ENCODE measurements at places on chromosomes 5 and 9.
A peak's percentile ranks its signal among the peaks of the same experiment; 100 is the strongest.

- DNase-seq: no peak
These were observed 189.0 kb downstream of the CETN3 start for GRCh38 chr5:90220554-90220953.

GRCh38 chr5:32044434-32044833 lies 129.7 kb downstream of the GOLPH3 start:
- DNase-seq: no peak

DNA sequence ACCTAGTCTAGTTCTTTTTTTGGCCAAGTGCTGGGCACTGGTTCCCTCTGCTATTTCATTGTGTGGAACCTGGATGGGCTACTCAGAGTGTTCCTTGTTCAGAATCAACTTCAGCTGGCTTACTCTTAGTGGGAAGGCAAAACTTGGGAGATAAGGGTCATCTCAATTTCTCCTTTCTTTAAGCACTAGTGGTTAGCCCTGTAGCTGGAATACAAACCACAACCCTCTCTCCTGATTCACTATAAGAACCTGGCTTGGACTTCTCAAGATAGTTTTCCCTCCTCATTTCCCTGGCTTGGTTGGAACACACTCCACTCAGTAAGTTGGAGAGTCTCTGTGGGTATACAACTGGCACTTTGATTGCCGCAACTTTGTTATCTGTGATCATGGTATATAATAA lies 35.1 kb downstream of the GRIA1 start:
- no peak for DNase-seq

- DNase-seq: no peak
These were observed 189.4 kb downstream of the TENT4A start for GRCh38 chr5:6902597-6902996.

- no peak for DNase-seq
These were observed 15.0 kb upstream of the IL31RA start for GRCh38 chr5:55836191-55836590.

DNA sequence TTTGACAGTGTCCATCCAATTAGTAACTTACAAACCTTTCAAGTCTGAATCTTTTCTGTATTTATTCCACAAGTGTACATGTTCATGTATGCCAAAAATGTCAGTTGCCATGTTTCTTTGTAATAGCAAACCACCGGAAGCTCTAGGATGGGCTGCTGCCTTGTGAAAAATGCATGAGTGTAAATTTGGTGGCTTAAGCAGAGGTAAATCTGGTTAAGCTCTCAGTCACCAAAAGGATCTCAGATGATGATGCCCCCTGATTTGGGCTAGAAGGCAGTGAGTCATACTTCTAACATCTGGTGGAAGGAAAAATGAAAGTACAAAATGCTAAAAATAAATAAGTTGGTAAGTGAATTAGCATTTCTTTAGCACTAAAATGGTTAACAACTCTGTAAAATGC lies 567.5 kb downstream of the ELAVL2 start:
- no peak for DNase-seq

DNA sequence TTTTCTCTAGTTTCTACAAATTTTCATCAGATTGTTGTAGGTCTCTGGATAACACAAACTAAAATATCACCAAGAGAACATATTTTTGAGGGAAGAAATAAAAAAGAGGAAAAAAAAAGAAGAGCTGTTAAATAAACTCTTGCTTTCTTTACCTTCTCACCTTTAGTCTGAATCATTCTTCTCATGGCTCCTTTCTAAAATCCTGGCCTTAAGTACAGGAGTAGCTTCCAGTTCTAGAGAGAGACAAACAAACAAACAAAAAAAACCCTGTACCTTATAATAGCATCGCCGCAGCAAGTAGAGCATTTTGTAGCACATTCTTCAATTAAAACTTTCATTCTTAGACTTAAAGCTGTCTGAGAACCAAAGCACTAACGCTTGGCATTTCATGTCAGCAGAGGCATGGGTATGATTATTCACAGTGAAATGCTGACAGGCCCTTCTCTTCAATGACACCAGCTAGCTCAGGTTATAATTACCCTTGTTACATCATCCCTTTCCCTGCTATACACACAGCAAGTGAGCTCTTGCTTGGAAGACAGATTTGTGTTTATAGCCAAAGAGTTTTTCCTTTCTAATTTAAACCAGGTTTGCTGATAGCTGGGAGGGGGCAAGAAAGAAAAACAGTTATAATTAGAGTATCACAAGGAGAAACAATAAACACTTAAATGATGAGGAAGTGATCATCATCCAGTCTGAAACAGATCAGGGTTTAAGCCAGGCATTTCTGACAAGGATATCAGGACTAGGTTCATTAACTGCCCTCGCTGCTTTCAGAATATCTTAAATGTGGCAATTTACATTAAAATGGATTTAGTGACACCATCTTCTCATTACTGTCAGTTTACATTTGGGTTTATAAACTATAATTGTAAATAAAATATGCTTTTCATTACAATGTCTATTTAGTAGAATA lies 510.9 kb upstream of the ZNF608 start:
- DNase-seq: no peak

GRCh38 chr9:94002316-94003140 lies 47.4 kb upstream of the BARX1 start:
- no peak for DNase-seq

GRCh38 chr9:91740701-91741100 lies 209.3 kb downstream of the ROR2 start:
- DNase-seq: no peak

DNA sequence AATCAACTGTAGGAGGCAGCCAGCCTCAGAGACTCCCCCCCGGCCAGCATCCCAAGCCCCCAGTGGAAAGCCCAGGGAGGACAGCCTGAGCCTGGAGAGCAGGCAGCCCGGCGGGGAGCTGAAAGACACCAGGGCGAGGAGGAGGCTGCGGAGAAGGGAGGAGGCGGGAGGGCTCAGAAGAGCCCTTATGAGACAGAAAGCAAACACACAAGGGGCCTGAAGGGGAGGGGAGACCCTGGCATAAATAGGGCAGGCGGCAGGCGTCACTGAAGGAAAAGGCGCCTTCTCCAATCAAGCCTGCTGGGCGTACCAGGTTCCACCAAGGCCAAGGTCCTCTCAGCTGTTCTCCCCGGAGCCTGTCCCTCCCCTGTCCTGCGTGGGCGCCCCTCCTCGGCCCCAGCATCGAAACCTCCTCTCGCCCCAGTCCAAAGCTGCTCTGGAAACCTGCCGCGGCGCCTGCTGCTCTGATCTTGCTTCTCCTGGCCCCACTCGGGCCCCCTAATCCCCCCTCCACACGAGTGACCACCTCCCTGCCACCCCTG lies 1.3 kb downstream of the SLC9A3 start:
- no peak for DNase-seq

GRCh38 chr5:140205216-140205615 lies 30.2 kb downstream of the CYSTM1 start:
- DNase-seq: no peak

GRCh38 chr9:116907989-116908388 lies 220.9 kb downstream of the TRIM32 start:
- no peak for DNase-seq

DNA sequence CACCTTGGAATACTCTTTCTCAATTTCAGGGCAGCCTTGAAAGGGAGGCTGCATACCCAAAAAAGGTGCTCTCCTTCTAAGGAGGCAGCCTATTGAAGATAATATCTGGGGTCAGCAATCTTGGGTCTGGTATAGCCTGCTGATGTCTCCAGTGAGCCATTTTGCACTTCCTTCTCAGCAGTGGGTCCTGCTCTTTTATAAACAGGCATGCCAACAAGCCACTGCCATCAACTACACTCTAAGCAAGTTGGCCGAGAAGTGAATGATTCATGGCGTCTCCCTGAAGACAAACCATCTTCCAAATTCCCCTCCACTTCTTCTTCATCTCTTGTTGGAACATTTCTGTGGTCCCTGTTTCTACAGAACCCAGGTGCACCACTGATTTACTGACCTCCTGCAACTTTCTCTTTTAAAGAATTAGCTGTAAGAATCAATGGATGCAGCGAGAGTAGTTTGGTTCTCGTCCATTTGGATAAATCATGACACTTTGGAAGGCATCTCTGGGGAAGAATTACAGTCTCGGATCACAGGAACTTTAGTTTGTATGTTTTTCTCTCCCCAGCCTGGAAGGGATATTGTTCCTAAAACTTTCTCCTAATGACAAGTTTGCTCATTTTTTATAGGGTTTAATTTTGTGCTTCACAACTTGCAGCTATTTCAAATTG lies 108.3 kb downstream of the INSYN2B start:
- no peak for DNase-seq

GRCh38 chr9:38416461-38416860 lies 7.8 kb downstream of the IGFBPL1 start:
- DNase-seq: no peak

DNA sequence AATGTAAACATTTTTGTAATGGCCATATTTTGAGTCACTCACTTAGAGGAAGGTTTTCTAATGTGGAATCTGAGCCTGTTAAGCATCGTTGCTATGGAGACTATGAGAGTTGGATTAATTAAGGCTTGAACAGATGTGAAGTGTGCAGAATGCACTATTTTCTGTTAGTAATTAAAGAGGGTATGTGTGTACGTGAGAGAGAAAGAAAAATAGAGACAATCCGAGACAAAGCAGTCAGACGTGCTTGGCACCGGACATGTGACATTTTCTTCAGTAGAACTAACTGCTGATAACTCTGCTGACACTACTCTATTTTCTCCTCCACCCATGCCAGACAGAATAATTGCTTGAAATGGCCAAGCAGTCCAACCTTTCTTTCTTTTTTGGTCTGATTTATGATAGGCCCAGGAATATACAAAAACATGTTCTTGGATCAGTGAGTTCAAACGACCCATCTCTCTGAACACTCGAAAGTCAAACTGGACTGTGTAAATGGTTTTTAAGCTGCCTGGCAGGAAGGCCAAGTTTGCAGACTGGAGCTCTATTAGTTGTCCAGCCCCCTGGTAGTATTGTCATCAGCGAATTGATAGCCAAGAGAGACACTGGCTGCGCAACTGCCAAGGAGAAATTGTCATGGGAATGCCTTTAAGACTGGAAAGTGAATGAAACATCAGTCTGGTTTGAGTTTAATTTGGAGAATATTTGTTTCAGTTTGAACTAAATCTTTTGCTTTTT lies 322.1 kb downstream of the ARHGEF28 start:
- DNase-seq: no peak

DNA sequence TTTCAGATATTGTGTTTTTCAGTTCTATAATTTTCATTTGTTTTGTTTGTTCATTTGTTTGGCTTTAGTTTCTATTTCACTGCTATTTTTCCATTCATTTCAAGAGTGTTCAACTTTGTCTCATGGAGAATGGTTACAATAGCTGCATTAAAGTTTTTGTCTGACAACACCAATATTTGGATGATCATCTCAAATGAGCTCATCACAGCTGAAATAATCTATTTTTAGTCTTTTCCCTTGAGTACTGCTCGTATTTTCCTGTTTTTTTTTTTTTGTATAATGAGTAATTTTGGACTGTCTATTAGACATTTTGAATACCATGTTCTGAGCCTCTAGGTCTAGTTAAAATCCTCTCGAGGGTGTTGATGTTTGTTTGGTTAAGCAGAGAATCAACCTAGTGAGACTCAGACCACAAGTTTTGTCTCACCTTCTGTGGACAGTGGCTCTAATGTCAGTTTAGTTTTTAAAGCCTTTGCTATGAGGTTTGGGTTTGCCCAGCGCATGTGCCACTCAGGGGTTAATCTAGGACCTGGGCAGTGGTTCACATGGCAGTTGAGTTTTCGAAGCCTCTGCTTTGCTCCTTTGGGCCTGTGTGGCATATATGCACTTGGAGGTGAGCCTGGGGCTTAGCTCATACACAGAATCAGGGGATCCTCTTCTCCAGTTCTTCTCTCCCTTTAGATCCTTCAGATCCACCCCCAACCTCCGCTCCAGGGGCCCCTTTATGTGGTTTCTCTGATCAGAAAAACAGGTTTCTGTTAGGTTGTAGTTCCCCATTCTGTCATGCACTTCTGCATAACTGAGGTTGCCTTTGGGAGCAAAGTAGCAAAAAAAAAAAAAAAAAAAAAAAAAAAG lies 79.8 kb downstream of the ARSB start:
- no peak for DNase-seq

DNA sequence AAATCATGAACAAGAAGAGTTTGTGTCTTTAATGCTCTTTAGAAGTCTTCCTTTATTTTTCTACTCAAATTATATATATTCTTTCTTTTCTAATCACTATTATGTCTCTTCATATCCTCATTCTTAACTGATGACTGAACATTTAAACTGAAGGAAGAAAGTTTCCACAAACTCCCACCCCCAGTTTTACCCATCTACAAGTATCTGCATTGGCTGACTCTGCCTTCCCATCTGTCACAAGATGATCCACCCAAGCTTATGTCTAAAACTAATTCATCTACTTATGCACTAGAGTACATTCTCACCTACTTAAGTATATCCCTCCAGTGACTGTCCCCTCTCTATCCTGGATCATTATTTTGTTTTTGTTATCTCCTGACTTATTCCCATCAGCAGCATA lies 344.5 kb downstream of the PRR16 start:
- DNase-seq: no peak

GRCh38 chr9:95125652-95126051 lies 191.9 kb downstream of the FANCC start:
- no peak for DNase-seq

DNA sequence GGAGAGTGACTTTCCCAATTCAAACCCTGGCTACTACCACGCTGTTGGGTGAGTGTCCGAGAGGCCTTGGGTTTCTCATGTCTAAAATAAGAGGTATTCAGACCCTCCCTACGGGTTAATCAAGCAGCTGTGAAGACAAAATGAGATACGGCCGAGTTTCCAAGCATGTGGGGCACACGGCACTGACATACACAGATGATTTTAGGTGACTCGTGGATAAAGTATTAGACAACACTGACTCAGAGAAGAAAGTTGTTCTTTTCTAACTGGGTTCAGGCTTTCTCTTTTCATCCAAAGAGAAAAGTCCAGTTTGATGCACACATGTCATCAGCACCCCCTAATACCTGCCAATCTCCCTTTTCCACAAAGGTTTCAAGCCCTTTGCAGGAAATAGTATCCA lies 15.6 kb downstream of the FOXI1 start:
- peak; percentile 21 for DNase-seq

GRCh38 chr5:80238097-80238496 lies 17.8 kb downstream of the SERINC5 start:
- no peak for DNase-seq

GRCh38 chr5:38404667-38405276 lies 146.4 kb downstream of the EGFLAM start:
- DNase-seq: no peak

DNA sequence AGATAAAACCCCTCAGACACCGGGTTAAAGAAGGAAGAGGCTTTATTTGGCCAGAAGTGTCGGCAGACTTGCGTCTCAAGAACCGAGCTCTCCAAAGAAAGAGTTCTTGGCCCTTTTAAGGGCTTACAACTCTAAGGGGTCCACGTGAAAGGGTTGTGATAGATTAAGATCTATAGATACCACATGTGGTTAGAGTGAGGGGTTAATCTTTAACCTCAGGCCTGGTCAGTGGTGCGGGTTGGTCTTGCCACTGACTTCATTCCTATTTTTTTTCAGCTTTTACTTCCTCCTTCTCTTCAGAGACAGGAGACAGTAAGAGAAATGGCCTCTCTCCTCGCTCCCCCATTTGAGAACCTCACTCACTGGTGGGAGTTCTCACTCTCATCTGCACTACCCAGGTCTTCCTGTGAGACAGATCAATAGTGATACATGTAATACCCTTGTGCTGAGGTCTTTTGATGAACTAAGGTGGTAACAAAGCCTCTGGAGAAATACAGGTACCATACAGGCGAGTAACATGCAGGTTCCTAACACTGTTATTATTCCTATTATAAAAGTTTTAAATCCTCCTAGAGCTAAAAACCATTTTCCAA lies 52.4 kb upstream of the COX7C start:
- no peak for DNase-seq
